ENCODE measurements at places on chromosomes 13 and 19.

DNA sequence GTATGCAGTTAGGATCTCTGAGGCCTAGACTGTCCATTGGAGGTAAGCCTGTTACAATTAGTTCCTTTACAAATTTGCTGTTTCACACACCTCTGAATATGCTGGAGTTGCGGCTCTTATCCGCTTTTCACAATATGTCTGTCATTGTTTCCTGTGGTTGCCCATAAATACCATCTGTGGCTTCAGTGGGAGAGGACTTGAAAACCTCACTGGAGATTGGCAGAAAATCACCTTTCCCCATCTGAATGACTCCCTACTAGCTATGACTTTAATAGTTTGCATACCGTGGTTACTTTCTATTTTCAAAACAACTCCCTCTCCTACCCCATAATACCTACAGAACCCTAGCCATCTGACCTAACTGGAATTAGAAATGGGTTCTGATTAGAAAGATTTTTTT lies 454.3 kb downstream of the PCDH17 start:
- DNase-seq, result no peak

- no peak for DNase-seq
Observed at GRCh38 chr19:1527650-1528309, 3.9 kb downstream of the PLK5 start.

DNA sequence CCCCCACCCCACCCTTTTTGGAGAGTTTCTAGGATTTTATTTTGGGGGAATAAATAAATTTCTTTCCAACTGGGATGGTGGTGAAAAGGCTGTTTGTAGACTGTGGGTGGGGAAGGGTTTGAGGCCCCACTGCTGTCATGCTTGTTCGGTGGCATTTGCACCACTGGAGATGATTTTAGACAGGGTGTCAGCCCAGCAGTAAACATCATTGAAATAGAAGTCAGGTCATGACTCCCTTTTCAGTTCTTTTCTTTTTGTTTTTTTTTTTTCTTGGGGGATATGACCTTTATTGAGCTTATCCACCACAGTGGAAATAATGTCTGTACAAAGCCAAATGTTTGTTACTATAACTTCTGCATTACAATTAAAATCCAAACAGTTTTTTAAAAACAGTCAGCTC lies 14.1 kb downstream of the UBAC2 start:
- no peak for DNase-seq

DNA sequence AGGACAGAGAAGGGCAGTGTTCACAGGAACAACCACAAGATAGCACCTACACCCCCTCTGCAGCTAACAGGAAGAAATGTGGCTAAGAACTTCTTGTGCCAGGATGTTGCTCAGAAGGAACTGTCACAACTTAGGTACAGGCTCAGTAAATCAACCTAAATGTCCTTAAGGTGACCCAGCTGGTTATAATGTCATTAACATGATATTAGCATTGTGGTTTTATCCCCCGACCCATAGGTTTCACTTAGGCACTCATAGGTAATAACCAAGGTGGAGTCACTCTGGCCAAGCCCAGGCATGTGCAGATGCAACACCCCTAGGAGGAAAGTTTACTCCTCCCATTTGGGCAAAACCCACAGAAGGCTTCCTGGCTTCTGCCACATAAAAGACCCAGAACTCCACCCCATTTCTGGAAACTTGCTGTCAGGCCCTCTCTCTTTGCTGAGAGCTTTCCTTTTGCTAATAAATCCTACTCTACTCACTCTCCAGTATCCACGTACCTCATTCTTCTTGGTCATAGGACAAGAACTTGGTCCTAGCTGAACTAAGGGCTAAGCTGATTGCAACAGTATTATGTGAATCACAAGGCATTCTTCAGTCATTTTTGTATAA lies 951.3 kb downstream of the SLITRK5 start:
- no peak for DNase-seq

GRCh38 chr13:69912630-69913029 lies 195.0 kb upstream of the ATXN8OS start:
- no peak for DNase-seq

DNA sequence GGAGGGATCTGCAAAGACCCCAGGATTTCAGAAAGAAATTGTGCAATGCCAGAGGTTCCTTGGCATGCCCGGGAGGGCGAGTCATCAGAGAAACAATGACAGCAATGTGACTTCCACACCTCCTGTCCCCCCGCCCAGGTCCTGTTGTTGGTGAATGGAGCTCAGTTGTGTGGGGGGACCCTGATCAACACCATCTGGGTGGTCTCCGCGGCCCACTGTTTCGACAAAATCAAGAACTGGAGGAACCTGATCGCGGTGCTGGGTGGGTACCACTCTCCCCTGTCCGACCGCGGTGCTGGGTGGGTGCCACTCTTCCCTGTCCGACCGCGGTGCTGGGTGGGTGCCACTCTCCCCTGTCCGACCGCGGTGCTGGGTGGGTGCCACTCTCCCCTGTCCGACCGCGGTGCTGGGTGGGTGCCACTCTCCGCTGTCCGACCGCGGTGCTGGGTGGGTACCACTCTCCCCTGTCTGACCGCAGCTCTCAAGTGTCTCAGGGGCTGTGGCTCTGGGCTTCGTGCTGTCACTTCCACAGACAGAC lies 5.2 kb upstream of the F10 start:
- DNase-seq, result no peak

Measured in stimulated activated CD8-positive, alpha-beta memory T cell treated with anti-CD3 and anti-CD28 coated beads, Interleukin-15, amount 100 ng/mL, for 24 hours (primary cell).